NAMALWA (cell line): ENCODE measurements at places on chromosomes 6 and 20.

DNA sequence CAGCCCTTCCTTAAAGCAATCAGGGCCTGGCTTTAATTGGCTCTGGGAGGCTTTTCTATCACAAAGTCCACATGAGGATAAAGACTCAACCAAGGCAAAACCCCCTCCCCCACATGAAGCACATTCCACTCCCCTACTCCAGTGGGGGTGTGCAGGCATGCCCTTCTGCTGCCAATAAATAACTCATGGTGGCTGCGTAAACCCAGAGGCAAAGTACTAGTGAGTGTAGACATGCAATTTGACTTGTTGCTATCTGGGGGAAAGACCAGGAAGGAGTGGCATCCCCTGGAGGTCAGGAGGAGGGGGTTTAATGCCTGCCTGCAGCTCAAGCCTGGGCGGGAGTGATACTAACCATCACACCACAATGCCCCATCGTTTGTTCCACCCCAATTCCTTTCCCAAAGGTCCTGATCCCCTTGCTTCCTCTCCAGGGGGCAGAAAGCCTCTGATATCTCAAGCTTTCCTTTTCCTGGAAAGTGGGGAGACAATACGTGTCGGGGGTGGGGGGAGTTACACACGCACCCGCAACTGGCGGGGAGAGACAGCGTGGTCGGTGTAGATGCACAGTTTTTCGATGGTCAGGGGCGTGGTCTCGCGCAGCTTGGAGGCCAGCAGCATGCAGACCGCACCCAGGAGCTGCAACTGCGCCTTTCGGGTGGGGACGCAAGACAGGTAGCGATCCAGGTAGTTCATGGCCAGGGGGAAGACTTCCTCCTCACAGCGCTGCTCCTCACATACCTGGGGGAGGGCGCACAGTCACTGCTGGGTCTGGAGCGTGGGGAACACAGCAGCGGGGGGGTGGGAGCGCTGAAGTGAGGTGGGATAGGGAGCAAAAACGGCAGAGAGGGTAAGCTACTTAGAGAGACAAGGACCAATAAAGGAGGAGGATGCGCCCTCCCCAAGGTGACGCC is 1.5 kb downstream of the CCND3 start:
- peak; percentile 55 for DNase-seq

DNA sequence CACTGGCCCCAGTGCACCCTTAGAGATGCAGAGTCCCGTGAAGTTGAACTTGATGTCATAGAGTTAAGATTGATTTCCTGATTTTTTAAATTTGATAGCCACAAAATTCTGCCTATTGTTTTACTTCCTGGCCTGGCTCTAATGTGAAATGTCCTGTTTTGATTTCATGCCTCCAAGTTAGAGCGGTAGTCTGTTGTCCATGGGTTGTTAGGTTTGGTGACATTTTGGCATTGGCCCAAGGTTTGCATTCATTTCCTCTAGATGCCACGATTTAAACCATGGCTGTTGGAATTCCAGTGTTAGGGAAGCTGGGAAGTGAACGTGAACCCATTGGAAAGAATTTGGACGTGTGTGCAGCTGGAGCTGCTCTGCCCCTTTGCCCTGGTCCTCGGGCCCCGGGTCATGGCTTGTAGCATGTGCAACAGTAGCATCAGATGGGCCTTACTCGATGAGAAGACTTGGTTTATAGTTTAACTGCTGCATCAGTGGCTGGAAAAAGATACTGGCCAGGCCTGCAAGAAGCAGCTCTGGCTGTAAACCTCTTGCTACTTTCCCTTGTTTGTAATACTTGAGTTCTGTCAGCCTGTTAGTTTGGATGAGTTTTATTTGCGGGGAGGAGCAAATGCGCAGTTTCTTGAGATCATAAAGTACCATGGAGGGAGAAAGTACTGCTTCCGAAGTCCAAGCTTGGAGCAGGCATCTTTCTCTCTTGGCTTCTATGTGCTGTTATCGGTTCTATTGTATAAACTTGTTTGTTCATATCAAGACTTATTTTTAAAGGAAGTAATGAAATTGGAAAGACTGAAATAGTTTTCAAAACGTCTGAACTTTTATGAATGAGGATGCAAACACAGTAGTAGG is 121.4 kb upstream of the CLDN20 start:
- no peak for DNase-seq

- no peak for DNase-seq
Observed at GRCh38 chr20:50715694-50716093, 15.7 kb upstream of the PARD6B start.

- no peak for DNase-seq
Observed at GRCh38 chr20:62398120-62398821, 8.8 kb downstream of the CABLES2 start.

GRCh38 chr6:44067173-44068139 is 59.8 kb downstream of the MRPL14 start:
- DNase-seq, result no peak

DNA sequence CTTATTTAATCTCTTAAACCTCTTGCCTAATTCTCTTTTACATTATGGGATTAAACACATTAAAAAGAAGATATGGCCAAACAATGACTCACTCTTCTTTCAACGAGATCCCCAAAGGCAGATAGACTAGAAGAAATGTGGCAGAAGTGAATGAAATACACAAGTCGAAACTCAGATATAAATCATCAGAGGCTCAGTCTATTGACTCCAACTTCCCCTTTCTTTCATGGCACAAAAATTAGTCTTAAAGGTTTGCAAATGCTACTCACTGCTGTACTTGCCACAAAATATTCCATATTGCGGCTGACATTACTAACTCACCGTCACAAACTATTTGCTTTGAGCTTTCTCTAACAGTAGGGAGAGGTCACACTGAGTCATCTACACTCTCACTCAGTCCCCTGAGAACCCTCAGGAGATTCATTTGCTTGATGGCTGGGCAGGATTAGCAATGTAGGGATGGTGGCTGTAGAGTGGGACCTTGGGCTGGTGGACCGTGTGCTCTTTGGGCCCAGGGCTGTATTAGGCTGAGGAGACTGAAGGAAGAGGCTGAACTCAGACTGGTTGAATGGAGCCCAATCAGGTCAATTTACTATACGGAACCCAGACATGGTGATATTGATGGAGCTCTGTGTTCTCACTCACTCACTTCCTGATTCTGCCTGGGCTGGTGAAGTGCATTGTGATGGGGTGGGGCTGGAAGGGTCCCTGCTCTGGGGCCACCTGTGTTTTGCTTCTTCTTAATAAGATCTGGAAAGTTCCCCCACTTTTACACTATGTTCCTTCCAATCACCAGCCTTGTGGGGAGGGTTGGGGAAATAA is 42.8 kb upstream of the UBR2 start:
- peak; percentile 11 for DNase-seq

DNA sequence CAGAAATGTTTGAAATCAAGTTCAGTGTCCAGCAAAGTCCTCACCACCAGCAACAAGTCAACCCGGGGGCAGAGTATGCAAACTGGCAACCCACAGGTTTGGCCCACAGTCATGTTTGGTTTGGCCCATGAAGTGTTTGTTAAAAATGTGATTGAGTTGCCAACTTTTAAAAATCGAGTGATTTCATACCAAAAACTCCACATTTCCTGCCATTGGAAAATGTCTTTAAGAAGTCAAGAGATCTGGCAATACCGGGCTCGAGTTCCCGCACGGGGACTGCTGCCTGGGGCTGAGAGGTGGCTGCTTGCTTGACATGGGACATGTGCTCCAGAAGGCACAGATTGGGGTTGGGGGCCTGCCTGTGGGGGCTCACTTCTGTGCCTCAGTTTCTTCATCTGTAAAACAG is 36.1 kb downstream of the PREX1 start:
- DNase-seq, result no peak

- no peak for DNase-seq
Observed at GRCh38 chr20:40692240-40693011, 3.4 kb upstream of the MAFB start.

DNA sequence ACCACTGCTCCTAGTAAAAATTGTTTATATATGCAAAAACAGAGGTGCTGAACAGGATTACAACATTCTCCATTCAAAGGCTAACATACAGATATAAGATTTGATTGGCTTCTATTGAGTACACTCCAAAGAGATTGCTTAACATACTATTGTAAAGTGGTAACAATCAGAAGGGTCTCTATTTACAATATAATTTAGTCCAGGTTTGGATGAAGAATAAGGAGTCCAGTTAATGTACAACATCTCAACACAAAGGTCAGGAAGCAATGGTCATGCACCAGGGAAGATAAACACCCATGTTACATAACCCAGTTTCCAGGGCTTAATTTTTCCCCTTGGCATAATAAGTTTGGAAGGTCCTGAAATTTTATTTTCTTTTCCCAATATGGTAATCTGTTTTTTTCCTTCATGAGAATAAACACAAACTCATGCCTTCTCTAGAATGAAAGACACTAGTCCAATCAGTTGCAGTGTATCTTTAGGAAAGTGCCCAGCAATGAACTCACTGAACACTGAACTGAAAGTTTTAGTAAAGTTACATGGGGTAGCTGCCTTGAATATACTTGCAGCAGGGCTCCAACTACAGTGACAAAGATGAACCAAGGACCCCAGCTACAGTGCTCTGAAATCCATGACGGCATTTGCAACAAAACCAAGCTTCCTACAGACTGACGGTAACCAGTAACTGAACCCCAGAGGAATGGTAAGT is 255.3 kb upstream of the GJE1 start:
- DNase-seq, result no peak

DNA sequence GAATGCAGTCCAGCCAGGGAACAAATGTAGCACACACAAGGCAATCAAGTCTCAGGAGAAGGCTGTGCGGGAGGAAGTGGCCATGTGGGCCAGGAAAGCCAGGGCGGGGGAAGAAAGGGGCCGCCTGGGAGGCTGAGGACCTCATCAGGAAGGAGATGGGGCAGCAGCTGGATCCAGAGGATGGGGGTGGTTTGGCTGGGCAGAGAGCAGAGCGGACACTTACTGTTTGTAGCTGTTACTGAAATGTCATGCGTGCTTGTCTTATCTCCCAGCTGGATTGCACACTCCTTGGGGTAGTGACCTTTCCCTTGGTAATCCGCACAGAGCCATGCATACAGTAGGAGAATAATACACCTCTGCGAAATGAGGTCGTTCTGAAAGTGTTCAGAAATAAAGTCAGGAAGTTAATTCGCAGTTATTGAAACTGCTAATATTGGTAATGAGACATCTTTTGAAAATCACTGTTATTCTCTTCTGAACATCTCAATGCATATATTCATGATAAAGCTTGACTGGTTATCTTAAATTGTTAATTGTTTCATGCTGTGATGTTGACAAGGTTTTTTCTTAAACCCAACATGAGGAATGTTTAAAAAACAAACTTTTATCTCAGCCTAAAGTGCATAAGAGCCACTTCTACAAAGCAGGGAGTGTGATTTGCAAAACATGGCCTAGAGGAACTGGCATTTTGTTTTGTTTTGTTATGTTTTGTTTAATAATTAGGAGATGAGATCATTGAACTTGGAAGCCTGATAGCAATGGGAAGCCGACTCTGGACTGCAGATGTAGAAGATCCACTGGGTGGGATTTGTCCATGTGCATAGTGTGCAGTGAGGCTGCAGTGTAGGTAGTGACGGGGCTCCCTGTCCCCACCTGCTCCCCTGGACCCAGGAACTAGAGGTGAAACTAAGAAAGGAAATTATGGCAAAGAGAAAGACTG is 18.0 kb upstream of the MAP3K4 start:
- DNase-seq, result no peak

GRCh38 chr6:106085984-106086813 is at the start of gene PRDM1:
Gene PRDM1 (plus strand): TSS chr6:106086336. CDS start chr6:106086554, 218 bp downstream.
- peak; percentile 90 for DNase-seq

GRCh38 chr6:16472349-16473069 is 234.1 kb downstream of the GMPR start:
- DNase-seq, result no peak

GRCh38 chr6:35058865-35059522 is 82.1 kb downstream of the TCP11 start:
- DNase-seq, result peak; percentile 5

- no peak for DNase-seq
Observed at GRCh38 chr20:25242231-25242630, 5.7 kb upstream of the PYGB start.

DNA sequence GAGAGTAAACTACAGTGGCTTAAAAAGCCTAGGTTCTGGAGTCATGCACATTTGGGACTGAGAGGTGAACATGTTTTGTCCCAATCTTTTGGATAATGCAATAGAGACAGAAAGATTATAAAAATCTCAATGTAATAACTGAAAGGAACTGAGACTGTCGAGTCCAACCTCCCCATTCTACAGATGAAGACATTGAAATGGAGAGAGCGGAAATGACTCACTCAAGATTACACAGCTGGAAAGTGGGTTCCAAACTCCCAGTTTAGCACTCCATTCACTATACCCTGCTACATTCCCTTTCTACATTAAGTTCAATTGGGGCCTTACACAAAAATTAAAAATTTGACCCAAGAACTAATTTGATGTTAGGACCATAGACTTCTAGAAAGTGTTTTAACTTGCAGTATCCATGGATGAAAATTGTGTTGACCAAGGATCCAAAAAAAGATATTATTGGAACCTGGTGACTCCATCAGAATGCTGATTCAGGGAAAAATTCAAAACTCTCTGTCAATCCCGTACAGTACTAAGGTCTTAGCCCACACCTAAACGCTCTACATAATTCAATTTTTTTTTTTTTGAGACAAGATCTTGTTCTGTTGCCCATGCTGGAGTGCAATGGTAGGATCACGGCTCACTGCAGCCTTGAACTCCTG is 1.5 kb upstream of the ILRUN start:
- no peak for DNase-seq

DNA sequence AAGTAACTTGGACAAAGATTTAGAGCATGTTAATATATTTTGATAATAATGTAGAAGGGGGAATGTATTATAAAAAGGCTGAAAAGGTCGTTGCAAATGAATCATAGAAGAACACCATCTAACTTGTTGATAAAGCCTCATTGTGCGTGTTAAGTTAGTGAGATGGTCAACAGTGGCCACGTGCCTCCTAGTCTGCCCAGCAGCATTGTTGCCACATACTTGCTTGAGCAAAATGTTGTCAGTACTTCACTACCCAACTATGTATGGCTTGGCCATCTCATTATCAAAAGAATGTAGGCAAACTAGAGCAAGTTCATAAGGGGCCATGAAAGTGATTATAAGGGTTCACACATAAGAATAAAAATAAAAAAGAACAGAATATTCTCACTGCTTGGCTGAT is 84.6 kb downstream of the PHACTR1 start:
- DNase-seq, result no peak

DNA sequence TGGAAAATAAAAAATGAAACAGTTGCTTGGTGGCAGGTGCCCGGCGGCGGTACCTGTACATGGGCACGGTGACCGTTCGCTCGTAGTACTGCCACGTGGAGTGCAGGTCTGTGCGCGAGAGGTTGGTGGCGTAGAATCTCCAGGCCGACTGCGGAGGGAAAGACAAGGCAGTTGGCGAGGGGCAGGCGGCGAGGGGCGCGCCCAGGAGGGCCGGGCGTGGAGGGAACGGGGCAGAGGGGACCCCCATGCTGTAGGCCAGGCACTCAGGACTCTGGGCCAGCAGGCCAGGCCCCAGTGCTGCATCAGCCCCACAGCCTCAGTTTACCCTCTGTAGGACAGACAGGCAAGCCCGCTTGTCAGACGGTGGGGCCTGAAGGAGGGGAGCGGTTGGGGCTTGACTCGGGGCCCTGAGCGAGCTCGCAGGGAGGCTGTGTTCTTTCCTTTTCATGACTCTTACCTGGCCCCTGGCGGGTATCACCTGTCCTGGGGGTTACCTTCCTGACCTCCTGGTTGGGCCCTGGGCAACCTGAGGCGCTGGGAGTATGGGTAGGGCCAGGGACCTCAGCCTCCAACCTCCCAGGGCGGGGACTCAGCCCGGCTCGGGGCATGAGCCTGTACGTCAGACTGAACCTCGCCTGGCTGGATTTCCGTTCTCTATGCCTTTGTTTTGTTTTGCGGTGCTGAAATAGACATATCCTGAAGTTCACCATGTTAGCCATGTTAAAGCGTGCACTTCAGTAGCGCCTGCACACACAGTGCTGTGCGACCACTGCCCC is 38.5 kb downstream of the KCNQ2 start:
- no peak for DNase-seq

GRCh38 chr6:110044096-110044495 is 66.0 kb downstream of the GPR6 start:
- DNase-seq, result no peak
